CD4-positive, CD25-positive, alpha-beta regulatory T cell (primary cell): ENCODE measurements at places on chromosomes 12 and 14.
A peak's percentile ranks its signal among the peaks of the same experiment; 100 is the strongest.

- no peak for DNase-seq
Observed at GRCh38 chr14:55838529-55839052, 258.6 kb downstream of the KTN1 start.

DNA sequence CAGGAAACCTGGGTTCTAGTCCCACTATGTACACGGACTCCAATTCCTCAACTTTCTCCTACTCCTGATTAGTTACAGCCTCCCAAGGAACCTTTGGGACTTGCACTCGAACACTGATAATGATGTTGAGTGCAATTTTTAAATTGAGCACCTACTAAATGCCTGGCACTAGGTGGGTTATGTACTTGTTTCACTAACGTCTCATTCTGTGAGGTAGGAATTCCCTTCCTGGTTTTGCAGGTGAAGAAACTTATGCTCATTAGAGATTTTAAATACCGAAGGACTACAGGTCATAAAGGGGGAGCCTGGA is 536 bp downstream of the PARPBP start:
- DNase-seq: no peak

GRCh38 chr12:72432037-72432604 is 160.0 kb downstream of the TRHDE start:
- no peak for DNase-seq

- no peak for DNase-seq
Observed at GRCh38 chr12:102755266-102755665, 161.8 kb downstream of the PAH start.

GRCh38 chr14:103006106-103006505 is 51.2 kb downstream of the CDC42BPB start:
- DNase-seq: no peak

- DNase-seq: no peak
Observed at GRCh38 chr14:96176275-96176674, 28.4 kb upstream of the BDKRB2 start.

- no peak for DNase-seq
Observed at GRCh38 chr12:59182191-59182590, 261.9 kb upstream of the LRIG3 start.

DNA sequence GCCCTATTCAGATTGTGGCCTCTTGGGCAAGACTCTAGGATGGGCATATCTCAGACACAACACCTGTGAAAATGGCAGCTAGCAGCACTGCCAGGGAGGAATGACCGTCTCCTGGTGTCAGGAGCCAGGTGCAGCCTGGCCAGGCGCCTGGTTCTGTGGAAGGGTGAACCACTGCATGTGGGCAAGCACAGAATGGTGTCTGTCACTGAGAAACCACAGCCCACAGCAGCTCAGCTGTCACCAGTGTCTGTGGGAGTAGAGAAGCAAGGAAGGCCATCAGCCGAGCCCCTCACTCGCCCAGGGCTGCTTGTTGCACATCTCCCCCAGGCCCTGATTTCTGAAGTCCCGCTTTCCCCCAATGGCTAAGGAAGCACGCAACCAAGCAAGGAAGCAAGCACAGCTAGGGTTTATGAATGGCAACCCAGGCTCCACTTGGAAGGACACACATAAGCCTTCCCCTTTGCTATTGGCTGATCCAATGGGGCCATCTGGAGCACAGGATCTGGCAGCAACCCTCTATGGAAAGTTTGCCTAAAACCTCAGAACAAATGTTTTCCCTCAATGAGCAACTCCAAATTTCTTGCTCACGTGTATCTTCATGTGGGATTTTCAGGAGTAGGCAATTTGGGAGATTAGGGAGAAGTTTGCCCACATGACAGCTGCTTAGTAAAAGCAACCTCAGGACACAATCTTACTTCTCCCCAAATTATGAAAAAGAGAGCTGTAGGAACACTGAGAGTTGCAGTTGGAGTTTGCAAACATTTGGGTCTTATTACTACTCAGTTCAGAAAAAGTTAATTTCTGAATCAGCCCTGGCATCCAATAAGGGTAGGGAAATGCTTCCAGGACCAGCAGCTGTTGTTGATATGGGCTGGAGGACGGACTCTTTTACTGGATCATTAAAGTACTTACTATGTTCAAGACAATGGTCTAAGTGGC is 44.7 kb downstream of the GPHB5 start:
- no peak for DNase-seq

DNA sequence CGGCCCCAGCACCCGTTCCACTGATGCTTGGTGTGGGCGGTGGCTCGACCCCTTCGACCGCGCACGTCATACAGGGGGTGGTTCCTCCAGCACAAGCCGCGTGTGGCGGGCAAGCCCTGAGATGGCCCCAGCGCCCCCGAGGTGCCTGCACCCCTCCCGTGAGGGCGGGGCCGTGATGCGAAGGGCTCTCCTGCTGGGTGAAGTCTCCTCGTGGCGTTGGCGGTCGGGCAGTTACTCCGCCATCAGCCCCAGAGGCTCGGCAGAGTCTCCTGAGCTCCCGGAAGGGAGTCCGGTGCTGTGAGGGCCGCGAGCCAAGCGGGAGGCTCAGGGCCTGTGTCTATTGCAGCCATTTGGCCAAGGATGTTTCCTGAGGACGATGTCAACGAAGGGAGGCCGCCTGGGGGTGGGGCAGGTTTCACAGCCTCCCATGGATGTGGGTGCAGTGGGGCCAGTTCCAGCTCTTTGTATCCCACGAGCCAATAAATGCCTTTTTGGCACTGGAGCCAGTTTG is 78.1 kb upstream of the GALNT9 start:
- DNase-seq: no peak

- no peak for DNase-seq
Observed at GRCh38 chr12:54139019-54139418, 49.8 kb downstream of the SMUG1 start.

DNA sequence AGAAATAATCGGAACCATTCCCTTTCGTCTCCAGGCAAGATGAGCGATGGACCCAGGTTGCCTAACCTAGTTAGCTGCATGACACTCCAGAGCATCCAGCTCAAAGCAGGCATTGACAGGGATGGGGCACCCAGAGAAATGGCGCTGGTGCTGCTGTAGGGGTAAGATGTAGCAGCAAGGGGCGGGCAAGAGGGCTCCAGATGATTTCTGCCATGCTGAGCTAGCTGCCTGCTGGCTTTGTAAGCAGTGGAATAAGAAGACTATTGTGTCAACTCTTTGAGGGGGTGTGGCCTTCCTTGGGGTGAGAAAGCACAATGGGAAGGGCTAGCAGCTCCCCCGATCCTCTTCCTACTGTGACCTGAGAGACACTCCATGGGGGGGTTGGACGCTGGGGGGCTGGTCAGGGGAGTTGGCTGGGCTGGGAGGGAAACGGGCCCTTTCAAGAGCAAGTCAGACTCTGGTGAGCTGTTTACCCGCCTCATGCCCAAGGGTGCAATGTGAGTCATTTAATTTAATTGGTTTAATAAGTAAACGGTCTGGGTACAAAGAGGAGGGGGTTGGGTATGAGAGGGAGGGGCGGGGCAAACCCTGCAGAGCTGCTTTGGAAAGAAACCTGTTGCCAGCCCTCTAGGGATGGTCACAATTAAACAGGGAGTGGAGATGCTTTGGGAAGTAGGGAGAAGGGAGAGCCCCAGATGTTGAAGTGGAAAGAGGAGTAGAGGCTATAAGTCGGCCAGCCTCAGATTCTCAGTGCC is 50.5 kb downstream of the B4GALNT3 start:
- DNase-seq: no peak

GRCh38 chr12:14373217-14373616 is 7.7 kb downstream of the ATF7IP start:
- DNase-seq: no peak

DNA sequence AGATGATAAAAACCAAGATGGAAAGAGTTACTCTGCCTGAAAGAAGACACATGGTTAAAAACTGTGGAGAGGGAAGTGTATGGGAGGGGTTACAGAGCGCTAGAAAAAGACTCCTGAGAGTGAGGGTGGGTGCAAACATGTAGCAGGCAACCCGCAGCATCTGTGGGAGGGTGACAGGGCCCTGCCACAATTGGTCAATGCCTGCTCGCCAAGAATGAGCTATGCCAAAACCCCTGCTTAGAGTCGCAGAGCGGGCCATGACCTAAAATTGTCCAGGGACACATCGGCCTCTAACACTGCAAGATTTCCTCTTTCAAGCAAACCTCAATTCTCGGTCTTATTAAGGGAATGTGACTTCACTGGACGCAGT is 700 bp downstream of the PRKAG1 start:
- no peak for DNase-seq

DNA sequence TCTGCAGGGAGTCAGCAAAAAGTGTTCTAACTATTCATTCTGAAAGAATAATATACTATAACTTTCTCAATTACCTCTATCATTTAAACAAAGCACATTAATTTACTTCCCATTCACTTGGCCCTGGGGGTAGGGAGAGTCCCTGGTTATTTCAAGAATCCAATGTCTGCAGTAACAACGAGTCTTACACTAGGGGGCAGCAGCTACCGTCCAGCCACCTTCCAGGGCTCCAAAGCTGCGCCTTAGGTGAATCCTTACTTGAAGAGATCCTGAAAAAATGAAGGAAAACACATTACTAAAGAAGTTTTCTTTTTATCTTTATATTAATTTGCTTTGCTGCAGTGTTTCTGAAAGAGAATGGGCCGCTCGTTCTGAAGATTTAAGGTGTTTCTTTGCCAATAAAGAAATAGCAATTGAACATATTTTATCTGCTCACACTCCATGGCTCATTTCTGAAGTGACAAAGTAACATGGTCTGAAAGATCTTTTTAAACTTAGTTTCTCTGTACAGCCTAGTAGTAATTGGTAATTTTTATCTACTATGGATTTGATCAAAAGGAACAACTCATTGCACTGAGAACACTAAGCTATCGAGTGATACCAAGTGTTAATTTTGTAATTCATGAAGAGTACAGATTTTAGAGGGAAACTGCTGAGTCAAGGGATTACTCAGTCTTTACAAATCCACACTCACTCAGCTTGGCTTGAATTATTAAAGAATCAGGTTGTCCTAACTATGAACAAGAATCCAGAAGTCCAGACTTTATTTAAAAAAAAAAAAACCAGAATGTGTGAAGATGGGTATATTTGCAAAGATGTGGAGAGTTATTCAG is 27.6 kb downstream of the BHLHE41 start:
- DNase-seq: peak; percentile 41

DNA sequence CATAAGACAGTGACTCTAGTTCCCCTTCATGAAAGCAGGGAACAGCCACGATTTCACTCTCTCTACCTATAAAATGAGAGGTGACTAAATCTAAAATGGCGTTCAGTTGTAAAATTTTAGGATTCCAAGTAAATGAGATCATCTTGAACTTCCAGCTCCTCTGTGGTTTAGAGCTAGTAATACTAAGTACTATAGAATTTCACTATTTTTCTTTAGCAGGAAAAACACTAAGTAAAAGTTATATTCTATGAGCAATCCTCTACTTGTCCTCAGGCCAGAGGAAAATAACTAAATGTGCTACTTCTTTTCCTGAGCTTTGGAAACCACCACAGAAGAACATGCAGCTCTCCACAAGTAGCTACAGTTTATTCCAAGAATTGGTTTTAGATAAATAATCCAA is 55.6 kb downstream of the NIN start:
- no peak for DNase-seq
